H4 (cell line): ENCODE measurements at places on chromosomes 7 and 10. TPM values are rescaled to one million over a fixed set of nuclear protein-coding genes. Genes with fewer than 3 reads are reported as not detected.

DNA sequence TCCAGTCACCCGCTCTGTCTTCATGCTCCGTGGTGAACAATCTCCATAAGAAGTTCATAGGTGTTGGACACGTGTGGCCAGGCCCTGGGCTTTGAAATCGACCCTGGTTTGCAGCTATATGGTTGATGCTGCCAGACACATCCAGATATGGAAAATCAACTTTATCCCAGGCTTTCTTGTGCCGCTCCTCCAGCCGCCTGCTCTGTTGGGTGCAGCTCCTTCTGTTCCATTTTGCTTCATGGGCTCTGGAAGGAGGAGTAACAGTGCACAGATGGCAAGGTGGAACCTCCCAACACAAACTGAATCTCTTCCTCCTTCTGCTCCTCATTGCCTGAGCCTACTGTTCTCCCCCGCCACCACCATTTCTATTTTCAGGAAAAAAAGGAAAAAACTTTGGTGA is 44.7 kb downstream of the THNSL1 start:
- no peak for DNase-seq

Gene OSBPL3
- total RNA-seq: 10.2 and 13.0 TPM in 2 replicates

- DNase-seq: no peak
These were observed 13.1 kb downstream of the PLAU start for GRCh38 chr10:73923935-73924598.

GRCh38 chr10:129945064-129945463 is 19.0 kb downstream of the EBF3 start:
- no peak for DNase-seq

- DNase-seq: no peak
These were observed 153.1 kb upstream of the UNC5B start for GRCh38 chr10:71059054-71059818.

- no peak for DNase-seq
These were observed 158.4 kb upstream of the NRP1 start for GRCh38 chr10:33492701-33493345.
